ENCODE measurements at places on chromosomes 3 and 15.

DNA sequence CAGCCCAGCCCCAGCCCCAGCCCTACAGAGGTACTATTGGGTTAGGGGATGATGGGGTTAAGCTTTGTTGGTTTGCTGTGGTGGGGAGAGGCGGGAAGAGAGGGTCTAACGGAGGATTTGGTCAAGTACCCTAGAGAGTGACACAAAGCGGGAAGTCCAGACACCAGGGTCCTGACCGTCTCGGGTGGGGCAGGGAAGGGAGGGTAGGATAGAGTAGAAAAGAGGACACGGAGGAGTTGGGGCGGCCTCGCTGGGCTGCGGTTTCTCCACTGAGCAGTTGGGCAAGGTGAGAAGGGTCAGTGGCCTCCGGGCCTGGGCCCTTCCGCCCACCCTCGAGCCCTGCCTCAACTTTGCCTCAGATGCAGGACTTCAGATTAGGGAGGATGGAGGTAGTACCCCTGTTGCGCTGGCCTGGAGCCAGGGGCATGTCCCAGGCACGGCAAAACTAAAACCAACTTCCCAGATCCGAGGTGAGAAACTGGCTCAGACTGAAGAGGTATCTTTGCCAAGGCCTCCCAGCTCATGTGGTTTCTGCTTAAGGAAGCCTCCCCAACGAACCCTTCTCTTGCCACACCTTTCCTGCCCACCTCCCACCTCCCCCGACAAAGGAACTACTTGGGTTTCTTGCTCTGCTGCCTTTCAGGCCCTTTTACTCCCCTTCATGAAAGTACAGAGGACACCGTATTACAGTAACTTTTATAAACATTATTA lies 551 bp downstream of the PML start:
- H3K27me3 ChIP-seq = no peaks in the 10 kb centered on the region
- peak overlapping the region; percentile 91 for H3K4me3 ChIP-seq
- H3K36me3 ChIP-seq = peaks cover 31% of the 10 kb centered on the region
- H3K27ac ChIP-seq = peak overlapping the region; percentile 93
- DNase-seq = peak; percentile 23
- peaks cover 56% of the 10 kb centered on the region for H3K4me1 ChIP-seq

- H3K36me3 ChIP-seq = peaks cover 1% of the 10 kb centered on the region
- H3K27me3 ChIP-seq = no peaks in the 10 kb centered on the region
These were observed 36.7 kb downstream of the HMCES start for GRCh38 chr3:129315223-129315997.

DNA sequence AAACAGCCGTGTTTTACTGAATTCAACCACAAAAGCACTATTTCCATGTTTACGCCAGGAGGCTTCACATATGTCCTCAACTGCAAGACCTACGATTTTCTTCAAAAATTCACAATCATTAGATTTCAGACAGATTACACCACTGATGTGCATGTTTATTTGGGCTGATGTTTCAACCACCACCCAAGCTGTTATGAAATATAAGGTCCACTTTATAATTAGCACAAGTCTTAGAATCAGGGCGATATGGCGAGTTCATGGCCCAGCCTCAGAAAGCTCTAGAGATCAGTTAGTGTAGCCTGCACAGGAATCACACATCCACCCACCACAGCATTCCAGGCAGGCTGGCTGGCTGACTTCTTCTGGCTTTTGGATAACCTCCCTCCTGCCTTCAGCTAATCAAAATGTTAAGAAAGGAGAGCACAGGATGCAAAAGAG lies 15.4 kb downstream of the SH3BP5 start:
- no peak for DNase-seq
- H3K4me1 ChIP-seq = peaks cover 55% of the 10 kb centered on the region
- H3K4me3 ChIP-seq = no peak overlapping the region
- no peaks in the 10 kb centered on the region for H3K36me3 ChIP-seq
- H3K27me3 ChIP-seq = no peaks in the 10 kb centered on the region

- no peak for DNase-seq
- H3K27ac ChIP-seq = no peak overlapping the region
- peaks cover 62% of the 10 kb centered on the region for H3K4me1 ChIP-seq
- peaks cover 8% of the 10 kb centered on the region for H3K36me3 ChIP-seq
- H3K4me3 ChIP-seq = no peak overlapping the region
These were observed 403.9 kb upstream of the TBL1XR1 start for GRCh38 chr3:177601152-177601551.

- H3K36me3 ChIP-seq = no peaks in the 10 kb centered on the region
- peaks cover 6% of the 10 kb centered on the region for H3K4me1 ChIP-seq
- no peak overlapping the region for H3K27ac ChIP-seq
- peak; percentile 13 for DNase-seq
- H3K27me3 ChIP-seq = peaks cover 45% of the 10 kb centered on the region
These were observed 1.0 kb upstream of the KLF15 start for GRCh38 chr3:126358038-126358815.

DNA sequence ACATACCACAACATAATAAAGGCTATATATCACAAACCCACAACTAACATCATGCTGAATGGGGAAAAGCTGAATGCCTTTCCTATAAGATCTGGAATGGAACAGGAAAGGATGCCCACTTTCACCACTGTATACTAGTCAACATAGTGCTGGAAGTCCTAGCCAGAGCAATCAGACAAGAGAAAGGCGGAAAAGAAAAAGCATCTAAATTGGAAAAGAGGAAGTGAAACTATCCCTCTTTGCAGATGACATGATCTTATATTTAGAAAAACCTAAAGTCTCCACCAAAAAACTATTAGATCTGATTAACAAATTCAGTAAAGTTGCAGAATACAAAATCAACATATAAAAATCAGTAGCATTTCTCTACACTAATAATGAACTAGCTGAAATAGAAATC lies 14.6 kb upstream of the PIK3CA start:
- H3K36me3 ChIP-seq = no peaks in the 10 kb centered on the region
- no peak overlapping the region for H3K4me3 ChIP-seq
- no peak for DNase-seq
- no peaks in the 10 kb centered on the region for H3K4me1 ChIP-seq
- H3K27me3 ChIP-seq = peaks cover 9% of the 10 kb centered on the region

- H3K27me3 ChIP-seq = peaks cover 16% of the 10 kb centered on the region
- no peaks in the 10 kb centered on the region for H3K36me3 ChIP-seq
- DNase-seq = no peak
- no peak overlapping the region for H3K27ac ChIP-seq
These were observed 132.5 kb downstream of the ARNT2 start for GRCh38 chr15:80536716-80537115.

GRCh38 chr3:125302932-125303331 lies 72.2 kb downstream of the ZNF148 start:
- H3K27ac ChIP-seq = no peak overlapping the region
- peaks cover 23% of the 10 kb centered on the region for H3K36me3 ChIP-seq
- no peaks in the 10 kb centered on the region for H3K27me3 ChIP-seq
- H3K4me3 ChIP-seq = no peak overlapping the region

GRCh38 chr3:181604267-181604666 lies 107.5 kb upstream of the SOX2 start:
- no peaks in the 10 kb centered on the region for H3K4me1 ChIP-seq
- DNase-seq = no peak
- no peak overlapping the region for H3K4me3 ChIP-seq

DNA sequence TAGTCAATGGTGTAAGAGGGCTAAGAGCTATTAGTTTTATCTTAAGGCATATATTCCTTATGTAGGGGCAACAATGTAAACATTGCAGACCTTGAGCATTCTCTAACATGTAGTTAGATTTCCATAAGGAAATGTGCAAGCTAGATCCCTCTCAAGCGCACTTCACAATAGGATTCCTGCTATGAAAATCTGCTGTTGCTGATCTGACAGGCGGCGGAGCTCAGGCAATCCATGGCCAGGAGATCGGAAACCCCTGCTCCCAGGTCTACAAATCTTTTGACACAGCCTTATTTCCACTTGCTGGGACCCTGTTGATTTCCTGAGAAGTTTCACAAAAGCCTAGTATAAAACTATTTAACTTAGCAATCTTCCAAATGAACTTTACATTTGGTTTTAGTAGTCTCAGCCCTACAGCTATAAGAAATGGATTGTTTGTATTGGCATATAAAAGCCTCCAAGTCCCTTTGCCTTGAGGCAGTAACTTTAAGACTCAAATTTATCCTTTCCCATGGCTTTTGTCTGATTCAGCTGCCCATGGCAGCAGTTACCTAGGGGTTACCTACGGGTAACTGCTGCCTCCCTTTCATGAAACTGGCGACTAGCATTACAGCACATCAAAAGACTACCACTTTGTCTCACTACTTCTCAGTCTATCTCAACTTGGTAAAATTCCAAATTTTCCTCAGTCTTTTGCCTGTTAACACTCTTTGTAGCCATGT lies 22.7 kb downstream of the TRA2B start:
- H3K27me3 ChIP-seq = no peaks in the 10 kb centered on the region
- H3K4me3 ChIP-seq = no peak overlapping the region
- peak overlapping the region; percentile 52 for H3K27ac ChIP-seq

DNA sequence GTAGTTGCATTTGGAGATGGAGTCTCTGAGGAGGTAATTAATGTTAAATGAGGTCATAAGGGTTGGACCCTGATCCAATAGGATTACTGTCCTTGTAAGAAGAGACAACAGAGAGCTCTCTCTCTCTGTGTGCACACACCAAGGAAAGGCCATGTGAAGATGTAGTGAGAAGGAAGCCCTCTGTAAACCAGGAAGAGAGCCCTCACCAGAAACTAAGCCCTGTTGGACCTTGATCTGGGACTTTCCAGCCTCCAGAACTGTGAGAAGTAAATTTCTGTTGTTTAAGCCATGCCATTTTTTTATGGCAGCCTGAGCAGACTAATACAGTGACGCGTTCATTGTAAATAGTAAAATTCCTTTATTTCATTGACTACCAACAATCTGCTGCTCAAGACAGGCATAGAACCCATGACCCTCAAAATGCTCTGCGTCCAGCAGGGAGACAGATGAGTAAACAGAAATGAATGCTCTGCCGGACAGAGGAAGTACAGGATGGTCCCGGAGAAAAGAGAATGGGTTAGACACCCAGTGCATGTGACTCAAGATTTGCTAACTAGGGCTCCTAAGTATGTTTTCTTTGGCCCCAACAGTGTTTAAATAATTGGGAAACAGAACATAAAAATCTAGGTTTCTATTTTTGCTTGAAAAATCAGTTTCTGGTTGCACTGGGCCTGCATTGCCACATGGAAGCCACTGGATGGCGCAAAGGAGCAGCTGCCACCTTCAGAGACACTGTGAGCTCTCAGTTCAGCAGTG lies 37.9 kb upstream of the TNFAIP8L3 start:
- peaks cover 4% of the 10 kb centered on the region for H3K27me3 ChIP-seq
- no peak overlapping the region for H3K27ac ChIP-seq
- H3K4me1 ChIP-seq = no peaks in the 10 kb centered on the region
- H3K36me3 ChIP-seq = no peaks in the 10 kb centered on the region

Data from activated CD8-positive, alpha-beta T cell treated with anti-CD3 and anti-CD28 coated beads for 36 hours (primary cell).